Esophagus muscularis mucosa (tissue), 4 donors: ENCODE measurements at places on chromosomes 3 and 15. TPM values are rescaled to one million over a fixed set of nuclear protein-coding genes. Genes with fewer than 3 reads are reported as not detected.

Gene MEX3B
- 1.7 TPM for total RNA-seq

Gene RARRES1
- 6.6 TPM for total RNA-seq

Gene FSIP1
- total RNA-seq, result 0.83 TPM

DNA sequence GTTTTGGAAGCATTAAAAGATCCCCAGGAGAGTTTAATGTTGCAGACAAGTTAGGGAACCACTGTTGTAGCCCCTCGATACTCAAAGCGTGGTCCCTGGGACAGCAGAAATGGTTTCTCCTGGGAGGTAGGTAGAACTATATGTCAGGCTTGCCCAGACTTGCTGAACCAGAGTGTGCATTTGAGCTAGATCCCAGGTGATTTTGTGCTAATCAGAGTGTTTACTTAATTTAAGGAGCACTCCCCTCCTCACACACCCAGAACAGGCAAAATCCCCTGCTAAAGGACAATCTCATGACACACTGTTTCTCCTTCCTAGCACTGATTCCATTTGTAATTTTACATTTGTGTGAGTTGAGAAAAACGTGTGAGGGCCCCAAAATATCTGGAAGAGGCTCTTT is 24.3 kb downstream of the LMCD1 start:
- H3K4me3 ChIP-seq, result no peak overlapping the region
- no peak overlapping the region for H3K27ac ChIP-seq
- DNase-seq, result no peak
- peaks cover 23% of the 10 kb centered on the region for H3K4me1 ChIP-seq
- peaks cover 38% of the 10 kb centered on the region for H3K36me3 ChIP-seq
